NCI-H2081 treated with DMSO at 0.1 percent for 48 hours (cell line): ENCODE measurements at places on chromosomes 4 and X.

DNA sequence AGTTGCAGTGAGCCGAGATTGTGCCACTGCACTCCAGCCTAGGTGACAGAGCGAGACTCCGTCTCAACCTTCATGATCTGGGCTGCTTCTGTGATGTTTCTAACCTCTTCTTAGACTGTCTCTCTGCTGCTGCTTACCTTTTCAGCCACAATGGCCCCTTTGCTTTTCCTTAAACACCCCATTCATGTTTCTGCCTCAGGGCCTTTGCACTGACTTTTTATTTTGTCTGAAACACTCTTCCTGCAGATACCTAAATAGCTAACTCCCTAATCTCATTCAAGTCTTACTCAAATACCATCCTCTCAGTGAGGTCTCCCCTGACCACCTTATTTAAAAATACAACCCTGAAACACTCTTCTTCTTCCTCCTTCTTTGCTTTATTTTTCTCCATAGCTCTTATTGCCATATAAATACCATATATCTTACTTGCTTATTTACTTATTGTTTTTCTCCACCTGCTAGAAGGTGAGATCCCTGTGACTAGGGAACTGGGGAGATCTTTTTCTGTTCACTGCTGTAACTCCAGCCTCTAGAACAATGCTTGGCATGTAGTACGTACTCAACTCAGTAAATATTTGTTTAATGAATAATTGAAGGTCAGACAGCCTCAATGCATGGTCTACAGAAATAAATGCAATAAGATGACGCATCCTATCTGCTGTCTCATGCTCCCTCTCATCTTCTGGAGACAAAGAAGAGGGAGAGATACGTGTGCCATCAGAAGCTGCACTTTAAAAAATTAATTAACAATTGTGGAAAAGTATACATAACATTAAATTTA is 43.8 kb upstream of the SETD7 start:
- DNase-seq = no peak

GRCh38 chrX:55201930-55202579 is 18.1 kb upstream of the PAGE5 start:
- no peak for DNase-seq

DNA sequence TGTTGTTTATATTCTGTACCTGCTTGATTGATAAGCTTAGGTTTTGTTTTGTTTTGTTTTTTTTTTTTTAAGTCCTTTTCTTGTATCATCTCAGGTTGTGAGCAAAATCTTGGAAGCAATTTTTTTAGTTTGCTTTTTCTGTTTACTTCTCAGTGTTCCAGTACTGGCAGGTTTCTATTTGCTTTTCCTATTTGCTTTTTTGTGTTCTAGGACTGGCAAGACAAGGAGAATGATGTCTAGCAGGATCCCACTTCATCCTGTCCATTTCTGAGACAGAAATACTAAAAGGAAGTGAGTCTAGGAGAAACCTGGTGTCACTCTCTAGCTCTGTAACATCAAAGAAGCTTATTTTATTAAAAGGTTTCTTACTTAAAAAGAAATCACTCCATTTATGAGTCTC is 15.6 kb downstream of the CXCL13 start:
- no peak for DNase-seq

GRCh38 chr4:3268395-3269104 is 19.6 kb downstream of the MSANTD1 start:
- DNase-seq = no peak

GRCh38 chr4:81465406-81466340 is 6.0 kb downstream of the RASGEF1B start:
- DNase-seq = peak; percentile 61
